T follicular helper cell (primary cell): ENCODE measurements at places on chromosomes 13 and 19.
A peak's percentile ranks its signal among the peaks of the same experiment; 100 is the strongest.

GRCh38 chr19:7975037-7975436 is 30.4 kb downstream of the ELAVL1 start:
- DNase-seq: no peak

- no peak for DNase-seq
Measured at GRCh38 chr19:30523791-30524190, 151.6 kb downstream of the ZNF536 start.

DNA sequence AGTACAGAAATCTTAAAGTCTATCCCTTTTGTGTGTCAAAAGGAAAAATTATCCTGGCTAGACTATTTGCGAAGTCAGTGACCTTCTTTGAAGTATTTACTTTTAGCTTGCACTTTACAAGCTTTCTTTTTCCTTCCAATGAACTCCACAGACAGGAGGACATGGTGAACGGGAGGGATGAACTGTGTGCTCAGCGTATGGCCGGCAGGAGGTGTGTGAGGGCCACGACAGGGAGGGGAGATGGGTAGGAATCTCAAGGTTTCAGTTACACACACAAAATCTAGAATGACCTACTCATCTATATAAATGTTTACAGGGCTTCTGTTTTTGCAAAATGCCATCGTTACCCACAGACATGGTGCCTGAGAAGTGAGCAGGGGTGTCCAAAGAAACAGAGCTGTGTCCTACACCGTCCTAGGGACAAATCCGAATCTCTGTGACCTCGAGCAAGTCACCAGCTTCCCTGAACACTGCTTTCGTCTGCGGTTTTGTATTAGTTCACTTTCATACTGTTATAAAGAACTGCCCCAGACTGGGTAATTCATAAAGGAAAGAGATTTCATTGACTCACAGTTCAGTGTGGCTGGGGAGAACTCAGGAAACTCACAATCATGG is 537.2 kb downstream of the LIG4 start:
- DNase-seq: no peak

DNA sequence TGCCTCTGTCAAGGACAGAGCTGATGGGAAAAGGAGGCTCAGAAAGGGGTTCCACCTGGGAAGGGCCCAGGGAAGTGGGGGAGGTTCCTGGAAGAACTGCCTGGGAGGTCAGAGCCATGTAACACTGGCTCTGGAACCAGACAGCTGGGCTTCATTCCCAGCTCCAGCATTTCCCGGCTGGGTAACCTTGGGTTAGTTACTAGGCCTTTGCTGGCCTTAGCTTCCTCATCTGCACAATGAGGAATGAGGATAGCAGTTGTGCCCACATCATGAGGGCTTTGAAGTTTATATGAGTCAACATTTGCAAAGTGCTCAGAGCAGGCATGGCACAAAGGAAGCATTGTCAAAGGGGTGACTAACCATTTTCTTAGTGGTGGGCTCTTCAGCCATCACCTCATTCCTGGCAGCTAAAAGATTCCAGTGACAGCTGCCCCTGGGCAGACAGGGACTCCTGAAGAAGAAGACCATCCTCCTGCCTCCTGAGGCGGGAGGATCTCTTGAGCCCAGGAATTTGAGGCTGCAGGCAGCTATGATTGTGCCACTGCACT is 1.7 kb upstream of the DNAJB1 start:
- no peak for DNase-seq

DNA sequence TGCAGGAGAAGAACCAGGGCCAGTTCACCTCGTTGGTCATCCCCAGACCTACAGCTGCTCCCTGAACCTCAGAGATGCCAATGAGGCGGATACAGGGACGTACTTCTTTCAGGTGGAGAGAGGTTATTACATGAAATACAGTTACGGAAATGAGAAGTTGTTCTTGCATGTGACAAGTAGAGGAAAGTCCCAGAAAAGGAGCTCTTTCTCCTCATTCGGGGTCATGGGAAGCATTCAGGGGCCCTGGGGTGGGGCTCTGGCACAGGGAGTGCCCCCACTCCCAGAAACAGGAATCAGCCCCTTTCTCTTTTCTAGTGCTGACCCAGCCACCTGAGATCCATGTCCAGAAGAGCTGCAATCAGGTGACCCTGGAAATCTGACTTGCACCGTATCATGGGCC is 4.5 kb upstream of the SIGLEC9 start:
- no peak for DNase-seq

DNA sequence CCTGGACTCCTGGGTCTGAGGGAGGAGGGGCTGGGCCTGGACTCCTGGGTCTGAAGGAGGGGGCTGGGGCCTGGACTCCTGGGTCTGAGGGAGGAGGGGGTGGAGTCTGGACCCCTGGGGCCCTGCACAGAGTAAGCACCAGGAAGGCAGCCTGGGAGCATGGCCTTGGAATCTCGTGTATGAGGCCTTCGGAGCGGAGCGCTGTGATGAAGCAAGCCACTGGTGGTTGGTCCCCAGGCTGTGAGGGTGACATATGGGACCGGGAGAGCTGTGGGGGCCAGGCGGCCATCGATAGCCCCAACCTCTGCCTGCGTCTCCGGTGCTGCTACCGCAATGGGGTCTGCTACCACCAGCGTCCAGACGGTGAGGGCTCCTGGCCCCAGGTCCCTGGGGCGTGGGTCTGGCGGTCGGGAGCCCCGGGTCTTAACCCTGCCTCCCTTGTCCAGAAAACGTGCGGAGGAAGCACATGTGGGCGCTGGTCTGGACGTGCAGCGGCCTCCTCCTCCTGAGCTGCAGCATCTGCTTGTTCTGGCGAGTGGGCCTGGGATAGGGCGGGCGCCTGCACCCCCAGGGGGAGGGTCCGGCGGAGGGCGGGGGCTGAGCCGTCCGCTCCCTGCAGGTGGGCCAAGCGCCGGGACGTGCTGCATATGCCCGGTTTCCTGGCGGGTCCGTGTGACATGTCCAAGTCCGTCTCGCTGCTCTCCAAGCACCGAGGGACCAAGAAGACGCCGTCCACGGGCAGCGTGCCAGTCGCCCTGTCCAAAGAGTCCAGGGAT is 918 bp downstream of the TMEM190 start:
- DNase-seq: no peak

- no peak for DNase-seq
Measured at GRCh38 chr13:69677343-69677742, 430.3 kb upstream of the ATXN8OS start.

GRCh38 chr13:40756042-40756441 is 14.9 kb downstream of the MRPS31 start:
- DNase-seq: no peak

DNA sequence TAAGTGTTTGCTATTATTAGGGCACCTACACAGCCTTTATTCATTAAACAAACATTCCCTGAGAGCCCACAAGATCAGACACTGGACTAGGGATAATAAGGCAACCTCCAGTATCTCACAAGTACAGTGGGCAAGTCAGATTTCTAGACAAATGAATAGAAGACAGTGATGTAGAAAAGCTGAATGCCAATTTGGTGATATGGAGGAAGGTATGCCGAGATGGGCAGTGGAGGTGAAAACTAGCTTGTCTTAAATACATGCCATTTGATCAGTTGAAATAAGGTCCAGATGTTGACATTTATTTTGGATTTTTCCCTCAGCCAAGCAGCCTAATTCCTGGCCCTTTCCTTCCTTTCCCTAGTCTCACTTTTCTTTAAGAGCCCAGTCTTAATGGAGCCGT is 130.3 kb downstream of the RXFP2 start:
- no peak for DNase-seq

- DNase-seq: no peak
Measured at GRCh38 chr13:27293873-27294515, 23.4 kb downstream of the RASL11A start.

GRCh38 chr13:61536433-61536832 is 120.8 kb upstream of the PCDH20 start:
- DNase-seq: no peak

DNA sequence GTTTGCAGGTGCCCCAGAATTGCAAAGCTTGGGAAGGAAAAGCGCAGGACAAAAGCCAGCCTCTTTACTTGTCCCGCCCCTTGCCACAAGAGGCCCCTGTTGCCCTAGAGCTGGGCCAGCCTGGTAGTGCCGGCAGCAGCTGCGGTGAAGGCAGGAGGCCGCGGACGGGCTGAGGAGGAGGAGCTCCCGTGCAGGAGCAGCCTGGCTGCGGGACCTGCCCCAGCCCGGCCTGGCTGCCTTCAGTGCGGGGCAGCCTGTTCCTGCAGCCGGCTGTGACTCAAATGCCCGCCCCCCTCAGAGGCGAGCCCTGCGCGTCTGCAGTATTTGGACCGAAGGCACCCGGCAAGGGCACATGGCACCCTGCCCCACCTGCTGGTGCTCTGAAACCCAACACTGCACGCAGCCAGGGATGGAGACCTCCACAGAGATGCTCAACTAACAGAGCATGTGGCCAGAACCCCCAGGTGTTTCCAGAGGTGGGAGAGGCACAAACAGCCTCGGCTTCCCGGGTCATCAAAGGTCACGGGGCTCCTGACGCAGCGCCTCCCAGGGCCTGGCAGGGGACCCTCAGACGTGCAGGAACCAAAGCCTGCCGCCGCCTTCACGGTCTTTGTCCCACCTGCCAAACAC is 29.7 kb downstream of the NAXD start:
- DNase-seq: peak; percentile 30

DNA sequence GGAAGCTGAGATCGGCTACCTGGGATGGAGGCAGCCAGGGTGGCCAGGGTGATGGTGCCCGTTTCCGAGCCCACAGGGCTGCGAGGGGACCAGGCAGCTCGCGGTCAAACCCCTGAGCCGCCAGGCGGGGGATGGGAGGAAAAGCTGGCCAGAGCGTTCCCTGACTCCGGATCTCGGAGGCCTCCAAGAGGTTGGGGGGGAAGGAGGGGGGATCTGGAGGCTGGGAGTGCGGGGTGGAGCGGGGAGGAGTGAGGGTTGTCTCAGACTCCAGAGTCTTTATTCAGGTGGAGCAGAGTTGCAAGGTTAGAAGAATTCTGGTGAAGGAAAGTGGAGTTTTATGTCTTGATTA is 1.1 kb downstream of the CACNG7 start:
- DNase-seq: no peak

DNA sequence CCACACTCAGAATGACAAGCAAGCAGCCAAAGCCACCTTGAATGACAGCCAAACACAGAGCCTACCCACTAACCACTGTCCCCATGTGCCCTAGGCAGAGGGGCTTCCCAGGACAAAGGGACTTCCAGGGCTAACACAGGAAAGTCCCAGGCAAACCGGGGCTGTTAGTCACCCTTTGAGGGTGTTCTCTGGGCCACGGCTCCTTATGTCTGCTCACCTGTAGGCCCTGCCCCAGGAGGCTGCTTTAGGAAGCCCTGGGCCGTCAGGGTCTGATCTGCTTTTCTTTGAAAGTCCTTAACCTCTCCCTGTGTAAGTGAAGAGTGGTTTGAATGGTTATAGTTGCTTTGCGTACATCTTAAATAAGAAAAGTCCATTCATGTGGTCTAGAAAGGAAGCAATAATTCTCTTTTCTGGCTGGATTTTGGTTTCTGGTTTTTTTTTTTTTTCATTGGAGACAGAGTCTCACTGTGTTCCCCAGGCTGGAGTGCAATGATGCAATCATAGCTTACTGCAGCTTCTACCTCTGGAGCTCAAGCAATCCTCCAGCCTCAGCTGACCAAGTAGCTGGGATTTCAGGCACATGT is 161.4 kb downstream of the EFNB2 start:
- no peak for DNase-seq

DNA sequence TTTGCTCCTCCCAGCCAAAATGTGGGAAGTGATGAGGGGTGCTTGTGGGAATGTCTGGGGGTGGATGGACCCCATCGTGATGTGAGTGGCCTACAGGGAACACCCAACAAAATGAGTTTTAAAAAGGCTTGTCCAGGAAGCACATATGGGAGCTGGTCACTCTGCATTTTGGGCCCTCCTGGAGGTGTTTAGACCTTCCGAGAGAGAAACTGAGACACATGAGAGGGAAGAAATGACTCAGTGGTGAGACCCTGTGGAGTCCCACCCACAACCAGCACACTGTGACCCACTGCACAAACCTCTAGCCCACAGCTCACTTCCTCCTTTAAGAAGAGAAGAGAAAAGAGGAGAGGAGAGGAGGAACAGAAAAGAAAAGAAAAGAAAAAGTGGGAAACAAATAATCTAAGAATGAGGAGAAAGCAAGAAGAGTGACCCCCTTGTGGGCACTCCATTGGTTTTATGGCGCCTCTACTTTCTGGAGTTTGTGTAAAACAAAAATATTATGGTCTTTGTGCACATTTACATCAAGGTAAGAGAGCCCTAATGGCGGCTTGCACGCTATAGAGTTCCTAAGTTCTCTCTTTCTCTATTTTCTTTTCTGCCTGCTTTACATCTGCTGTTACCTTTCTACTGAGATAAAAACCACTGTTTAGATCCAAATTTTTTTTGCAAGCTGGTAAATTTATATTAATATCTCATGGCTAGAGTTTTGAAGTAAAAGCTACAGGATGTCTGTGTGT is 13.3 kb upstream of the LILRB1 start:
- no peak for DNase-seq

DNA sequence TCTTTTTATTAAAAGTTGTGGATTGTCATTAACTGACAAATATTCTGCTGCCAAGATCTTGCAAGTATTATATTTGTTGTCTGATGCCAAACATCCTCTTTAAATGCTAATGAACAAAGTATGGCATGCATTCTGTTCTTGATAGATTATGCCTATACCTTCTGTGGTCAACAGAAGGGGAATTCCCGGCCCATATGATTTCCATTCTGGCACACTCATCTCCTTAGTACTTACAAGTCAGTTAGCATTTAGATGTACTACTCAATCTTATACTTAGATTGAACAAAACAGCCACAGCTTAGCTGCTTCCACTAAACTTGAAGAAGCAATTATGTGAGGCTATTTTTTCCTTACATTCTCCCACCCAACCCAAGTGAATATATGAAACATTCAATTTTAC is 246.1 kb upstream of the DACH1 start:
- no peak for DNase-seq

GRCh38 chr13:48398450-48399095 is 14.3 kb downstream of the LPAR6 start:
- DNase-seq: no peak

DNA sequence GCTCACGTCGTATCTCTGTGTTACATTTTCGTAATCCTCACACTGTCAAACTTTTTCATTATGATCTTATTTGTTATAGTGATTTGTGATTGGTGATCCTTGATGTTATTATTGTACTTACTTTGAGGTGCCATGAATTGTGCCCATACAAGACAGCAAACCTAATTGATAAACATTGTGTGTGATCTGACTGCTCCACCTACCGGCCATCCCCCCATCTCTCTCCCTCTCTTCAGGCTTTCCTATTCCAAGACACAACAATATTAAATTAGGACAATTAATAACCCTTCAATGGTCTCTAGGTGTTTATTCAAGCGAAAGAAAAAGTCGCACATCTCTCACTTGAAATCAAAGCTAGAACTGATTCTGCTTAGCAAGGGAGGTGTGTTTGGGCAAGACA is 349.3 kb downstream of the RBM26 start:
- no peak for DNase-seq

DNA sequence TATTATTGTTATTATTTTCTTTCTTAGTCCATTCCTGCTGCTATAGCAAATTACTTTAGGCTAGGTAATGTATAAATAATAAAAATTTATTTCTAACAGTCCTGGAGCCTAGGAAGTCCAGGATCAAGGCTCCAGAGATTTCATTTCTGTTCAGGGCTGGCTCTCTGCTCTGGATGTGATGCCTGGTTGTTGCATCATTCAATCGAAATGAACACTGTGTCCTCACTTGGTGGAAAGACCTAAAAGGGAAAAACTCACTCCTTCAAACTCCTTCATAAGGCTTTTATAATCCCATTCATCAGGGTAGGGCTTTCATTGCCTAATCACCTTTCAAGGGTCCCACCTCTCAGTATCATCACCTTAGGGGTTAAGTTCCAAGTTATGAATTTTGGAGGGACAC is 395.0 kb downstream of the EFNB2 start:
- no peak for DNase-seq
